ENCODE measurements at places on chromosomes 3 and 15.

DNA sequence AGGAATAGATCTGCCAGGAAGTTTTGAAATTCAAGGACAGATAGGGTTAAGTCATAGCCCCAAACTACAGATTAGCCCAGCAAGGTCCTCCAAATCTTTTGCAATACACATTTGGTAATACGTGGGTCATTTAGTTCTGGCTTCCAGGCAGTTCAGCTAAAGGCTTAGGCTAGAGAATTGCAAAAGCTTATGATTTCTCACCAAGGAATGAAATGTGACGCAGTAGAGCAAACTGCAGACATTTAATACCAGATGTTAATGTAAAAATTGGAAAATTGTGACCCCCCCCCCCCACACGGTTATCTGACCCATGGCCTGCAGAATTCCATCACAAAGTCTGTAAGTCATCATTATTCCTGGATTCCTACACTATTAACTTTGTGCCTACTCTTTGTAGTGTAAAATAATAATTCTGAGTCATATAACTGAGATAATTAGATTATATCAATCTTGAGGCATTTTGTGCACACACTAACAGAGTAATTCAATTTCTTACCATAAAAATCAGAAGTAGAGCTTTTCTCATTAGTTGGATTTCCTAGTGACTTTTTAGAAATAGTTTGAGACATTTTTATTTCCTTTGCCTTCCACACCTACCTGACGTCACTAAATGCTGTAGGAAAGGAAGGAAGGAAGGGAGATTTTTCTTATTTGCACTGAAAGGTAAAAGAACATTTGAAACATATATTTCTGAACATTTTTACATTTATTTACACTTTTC, 235.2 kb downstream of the DTWD1 start:
- no peak for DNase-seq

DNA sequence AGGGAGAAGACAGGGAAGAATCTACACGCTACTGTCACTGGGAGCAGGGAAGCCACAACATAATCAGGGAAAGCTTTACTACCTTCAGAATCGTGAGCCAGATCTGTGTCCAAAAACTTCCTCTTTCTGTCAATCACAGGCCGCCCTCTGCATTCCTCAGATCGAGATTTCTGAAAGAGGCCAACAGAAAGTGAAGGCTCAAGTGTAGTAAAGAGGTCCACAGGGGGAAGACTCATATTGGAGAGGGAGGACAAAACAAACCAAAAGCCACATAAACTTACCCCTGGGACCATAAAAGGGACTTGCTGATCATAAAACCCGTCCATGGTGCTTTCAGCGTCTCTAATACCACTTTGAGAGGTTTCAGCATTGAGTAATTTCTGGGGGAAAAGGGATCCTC, 3.3 kb downstream of the ETV5 start:
- DNase-seq, result no peak

DNA sequence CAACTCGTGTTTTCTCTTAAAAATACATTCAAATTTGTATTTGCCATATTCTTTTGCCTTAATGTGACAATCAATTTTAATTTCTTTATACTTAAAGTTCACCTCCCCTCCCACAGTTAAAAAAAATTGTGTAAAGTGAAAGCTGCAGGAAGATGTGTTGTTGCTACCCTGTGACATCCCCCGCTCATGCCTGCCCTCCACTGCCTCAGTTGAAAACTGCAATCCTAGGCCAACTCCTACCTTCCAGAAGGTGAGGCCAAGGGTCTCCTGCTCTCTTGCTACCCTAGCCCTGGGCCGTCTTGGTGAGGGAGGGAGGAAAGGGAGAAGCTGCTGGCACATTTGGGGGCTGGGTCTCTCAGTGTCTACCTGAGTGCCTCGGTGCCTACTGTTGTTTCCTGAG, 57.0 kb upstream of the CMTM7 start:
- no peak for DNase-seq

DNA sequence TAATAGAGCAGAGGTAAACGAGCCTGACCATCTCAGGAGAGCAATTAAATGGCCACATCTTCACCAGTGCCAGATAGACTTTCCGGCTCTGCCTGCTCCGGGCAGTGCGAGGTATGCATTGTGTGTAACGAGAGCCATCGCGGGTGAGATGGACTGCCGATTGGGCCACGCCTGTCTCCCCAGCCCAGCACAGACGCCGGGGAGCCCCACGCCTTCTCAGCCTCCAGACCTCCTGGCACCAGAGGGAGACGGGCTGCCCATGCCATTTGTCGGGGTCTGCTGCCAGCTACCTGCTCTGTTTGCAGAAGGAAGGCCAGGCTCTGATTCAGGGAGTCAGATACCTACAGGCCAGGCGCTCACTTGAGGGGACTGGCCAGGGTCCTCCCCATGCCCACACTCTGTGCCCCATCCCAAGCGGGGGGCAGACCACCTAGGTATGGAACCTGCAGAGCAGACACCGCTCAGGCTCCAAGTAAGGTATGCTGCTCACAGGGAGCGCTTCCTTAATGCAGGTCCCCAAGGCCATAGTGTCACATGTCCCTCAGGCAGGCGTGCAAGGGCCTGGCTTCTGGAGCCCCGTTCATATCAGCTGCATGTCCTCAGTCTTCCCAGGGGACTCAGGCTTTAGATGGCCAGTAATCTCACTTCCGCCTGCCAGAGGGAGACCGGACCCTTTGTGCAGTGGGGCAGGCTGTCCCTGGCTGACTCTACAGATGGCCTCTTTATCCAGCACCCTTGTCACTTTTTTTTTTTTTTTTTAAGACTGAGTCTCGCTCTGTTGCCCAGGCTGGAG, 62.2 kb downstream of the DNAJB8 start:
- DNase-seq, result no peak

DNA sequence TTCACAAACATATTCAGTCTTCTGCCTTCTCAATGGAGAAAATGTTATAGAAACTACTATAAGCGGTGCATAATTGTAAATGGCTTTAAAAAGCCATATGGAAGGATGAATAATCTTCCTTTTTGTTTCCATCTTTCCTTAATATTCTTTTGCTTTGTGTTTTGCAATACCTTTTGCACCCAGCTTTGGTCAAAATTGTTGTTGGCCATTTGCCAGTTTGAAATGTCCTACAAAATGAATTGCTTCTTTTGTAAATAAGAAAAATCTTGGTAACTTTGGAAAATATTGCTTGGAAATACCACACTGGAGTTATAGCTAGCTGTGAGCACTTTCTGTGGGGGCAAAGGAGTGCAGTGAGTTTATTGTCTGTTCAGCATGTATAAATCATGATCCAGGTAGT, 93.5 kb upstream of the NR2F2 start:
- DNase-seq, result no peak

- DNase-seq, result no peak
Measured at GRCh38 chr3:120560304-120561250, 35.6 kb upstream of the NDUFB4 start.

DNA sequence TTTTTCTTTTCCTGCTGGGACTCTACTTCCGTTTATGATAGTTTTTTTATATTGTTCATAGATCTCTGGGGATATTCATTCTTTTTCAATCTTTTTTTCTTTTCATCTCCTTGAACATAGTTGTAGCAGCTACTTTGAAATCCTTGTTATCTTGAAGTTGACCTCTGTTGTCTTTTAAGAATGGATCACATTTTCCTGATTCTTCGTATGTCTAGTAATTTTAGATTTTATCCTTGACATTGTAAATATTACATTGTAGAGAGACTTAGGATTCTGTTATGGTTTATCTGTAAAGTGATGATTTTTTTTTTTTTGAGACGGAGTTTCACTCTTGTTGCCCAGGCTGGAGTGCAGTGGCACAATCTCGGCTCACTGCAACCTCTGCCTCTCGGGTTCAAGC, 20.5 kb downstream of the MKRN2 start:
- DNase-seq, result no peak

DNA sequence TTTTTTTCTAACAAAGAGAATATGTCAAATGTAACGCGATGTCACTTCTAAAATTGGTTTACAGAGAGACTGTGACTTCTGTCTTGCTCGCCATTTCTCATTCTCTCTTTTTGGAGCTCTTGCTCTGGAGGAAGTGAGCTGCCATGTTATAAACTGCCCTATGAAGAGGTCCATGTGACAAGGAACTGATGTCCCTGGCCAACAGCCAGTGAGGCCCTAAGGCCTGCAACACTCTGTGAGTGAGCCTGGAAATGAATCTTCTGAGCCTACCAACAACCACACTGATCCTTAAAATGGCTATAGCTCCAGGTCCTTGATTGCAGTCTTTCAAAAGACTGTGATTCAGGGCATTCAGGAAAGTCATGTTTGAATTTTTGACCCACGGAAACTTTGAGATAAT, 49.9 kb downstream of the NMD3 start:
- DNase-seq, result no peak

GRCh38 chr3:182626484-182627467, 166.5 kb upstream of the ATP11B start:
- DNase-seq, result no peak

GRCh38 chr3:60986552-60986951, 264.7 kb downstream of the FHIT start:
- no peak for DNase-seq

DNA sequence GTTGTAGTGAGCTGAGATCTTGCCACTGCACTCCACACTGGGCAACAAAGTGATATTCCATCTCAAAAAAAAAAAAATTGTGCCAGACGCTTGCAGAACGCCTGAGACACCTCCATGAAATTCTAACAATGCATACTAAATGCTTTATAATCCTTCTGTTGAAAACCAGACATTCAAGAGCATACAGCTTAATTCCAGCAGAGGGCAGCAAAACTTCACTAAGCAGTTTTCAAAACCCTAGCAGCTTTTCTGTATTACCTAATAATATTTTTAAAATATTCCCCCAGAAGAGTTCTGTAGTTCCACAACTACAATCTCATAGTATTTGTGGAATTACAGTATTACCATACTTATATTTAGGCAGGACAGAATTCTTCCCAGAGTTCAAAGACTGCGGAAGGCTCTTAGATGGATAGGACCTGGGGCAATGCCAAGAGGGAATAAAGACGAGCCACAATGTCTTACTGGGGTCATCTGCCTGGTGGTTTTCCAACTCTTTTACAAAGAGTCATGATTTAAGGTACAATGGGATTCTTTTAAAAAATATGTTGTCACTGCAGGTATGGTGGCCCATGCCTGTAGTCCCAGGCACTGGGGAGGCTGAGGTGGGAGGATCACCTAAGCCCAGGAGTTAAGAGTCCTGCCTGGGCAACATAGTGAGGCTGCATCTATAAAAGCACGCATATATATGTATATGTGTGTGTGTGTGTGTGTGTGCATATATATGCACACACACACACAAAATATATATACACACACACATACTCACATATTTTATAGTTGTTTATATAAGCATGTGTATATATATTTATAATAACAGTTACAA, 19.6 kb upstream of the TASOR start:
- DNase-seq, result no peak

DNA sequence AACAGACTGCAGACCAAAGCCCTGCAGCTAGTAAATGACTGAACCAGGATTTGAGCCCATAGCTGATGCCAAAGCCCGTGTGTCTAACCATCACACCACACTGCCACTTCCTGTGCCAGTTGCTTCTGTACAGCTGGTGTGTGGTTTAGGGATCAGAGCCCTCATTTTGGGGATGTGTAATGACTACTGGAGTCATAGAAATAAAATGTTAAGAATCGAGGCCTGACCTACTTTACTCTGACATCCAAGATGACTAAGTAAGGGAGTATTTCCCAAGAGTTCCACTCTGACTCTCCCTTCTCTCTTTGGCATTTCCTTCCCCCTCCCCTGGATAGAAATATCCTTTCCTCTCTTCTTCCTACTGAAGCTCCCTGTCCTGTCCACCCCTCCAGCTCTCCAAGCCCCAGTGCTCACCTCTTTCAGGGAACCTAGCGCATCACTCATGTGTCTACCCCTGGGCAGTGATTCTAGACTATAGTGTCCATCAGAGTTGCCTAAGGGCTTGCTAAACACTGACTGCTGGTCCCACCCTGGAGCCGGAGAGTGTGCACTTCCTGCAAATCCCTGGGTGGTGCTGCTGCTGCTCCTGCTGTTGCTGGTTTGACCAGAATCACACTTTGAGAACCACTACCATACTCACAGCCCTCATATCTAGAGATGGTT, 53.8 kb downstream of the MGLL start:
- no peak for DNase-seq

- no peak for DNase-seq
Measured at GRCh38 chr15:77058468-77058867, 12.4 kb downstream of the TSPAN3 start.

DNA sequence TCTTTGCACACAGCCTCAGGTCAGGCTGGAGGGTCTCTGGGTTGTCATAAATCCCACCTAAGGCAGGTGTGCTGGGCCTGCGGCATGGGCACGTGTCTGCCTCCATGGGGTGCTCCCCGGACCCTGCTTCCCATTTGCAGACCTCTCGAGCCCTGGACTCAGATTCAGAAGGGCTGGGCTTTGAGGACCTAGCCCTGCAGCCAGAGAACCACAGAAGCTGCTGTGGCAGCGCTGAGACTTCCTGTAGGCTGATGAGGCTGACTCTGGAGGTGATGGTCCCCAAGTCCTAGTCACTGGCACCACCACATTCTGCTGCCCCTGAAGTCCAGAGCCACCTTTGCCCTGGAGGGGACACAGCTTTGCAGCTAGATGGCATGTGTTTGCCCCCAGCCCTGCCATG, 156.4 kb downstream of the LRRC28 start:
- no peak for DNase-seq

DNA sequence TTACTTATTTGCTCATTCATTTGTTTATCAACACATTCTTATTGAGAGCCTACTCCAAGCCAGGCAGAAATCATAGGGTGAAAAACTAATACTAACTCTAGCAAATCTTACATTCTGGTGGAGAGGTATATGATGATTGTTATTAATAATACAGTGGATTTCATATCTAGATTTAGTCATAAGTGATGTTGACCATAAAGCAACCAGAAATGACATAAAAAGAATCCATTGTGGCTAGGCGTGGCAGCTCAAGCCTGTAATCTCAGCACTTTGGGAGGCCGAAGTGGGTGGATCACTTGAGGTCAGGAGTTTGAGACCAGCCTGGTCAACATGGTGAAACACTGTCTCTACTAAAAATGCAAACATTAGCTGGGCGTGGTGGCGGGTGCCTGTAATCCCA, 26.2 kb upstream of the IL20RB start:
- no peak for DNase-seq

DNA sequence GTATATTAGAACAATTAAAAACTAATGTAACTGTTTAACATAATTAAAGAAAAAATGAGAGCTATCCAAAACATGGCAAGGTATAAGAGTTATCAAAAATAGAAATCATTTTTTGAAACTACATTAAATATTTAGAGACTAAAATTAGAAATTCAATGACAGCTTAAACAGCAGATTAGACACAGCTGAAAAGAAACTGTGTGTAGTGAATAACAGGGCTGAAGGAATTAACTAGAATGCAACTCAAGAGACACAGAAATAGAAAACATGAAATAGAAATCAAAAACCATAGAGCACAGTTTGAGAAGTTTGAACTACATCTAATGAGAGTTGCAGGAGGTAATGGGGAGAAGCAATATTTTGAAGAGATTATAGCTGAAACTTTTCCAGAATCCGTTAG, 59.9 kb upstream of the FBN1 start:
- DNase-seq, result no peak

GRCh38 chr3:56048331-56048730, 419.9 kb downstream of the ERC2 start:
- no peak for DNase-seq

GRCh38 chr3:141273700-141274410, 42.2 kb downstream of the PXYLP1 start:
- no peak for DNase-seq

Data from activated naive CD4-positive, alpha-beta T cell (primary cell).